Natural killer cell (primary cell): ENCODE measurements at places on chromosomes 6 and 20. TPM values are rescaled to one million over a fixed set of nuclear protein-coding genes. Genes with fewer than 3 reads are reported as not detected.

The SLC17A4 gene
- not detected for total RNA-seq

The TPBG gene
- 0.33 TPM for total RNA-seq

The SGK2 gene
- total RNA-seq, result 0.48 TPM

The DEFB128 gene
- not detected for total RNA-seq

The CCN5 gene
- total RNA-seq, result not detected

The KCNS1 gene
- total RNA-seq, result not detected

The TFAP2C gene
- total RNA-seq, result not detected

The BEND6 gene
- total RNA-seq, result not detected

The GGTLC1 gene
- total RNA-seq, result not detected

The VNN1 gene
- not detected for total RNA-seq

- no peak for DNase-seq
Measured at GRCh38 chr6:79469376-79470246, 67.6 kb downstream of the LCA5 start.

DNA sequence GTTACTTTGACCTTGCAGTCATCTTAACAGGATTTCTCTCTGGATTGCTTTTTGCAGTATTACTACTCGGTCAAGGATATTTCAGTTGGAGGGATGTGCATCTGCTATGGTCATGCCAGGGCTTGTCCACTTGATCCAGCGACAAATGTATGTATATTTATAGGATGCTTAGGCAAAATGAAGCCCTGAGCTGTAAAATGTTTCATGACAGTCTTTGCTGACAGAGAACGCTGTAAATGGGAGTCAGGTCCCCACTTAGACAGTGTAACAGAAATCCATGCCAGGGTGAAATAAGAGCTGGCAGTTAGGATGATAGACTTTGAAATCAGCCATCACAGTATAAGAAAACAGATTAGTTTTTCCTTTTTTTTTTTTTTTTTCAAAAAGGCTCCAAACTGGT is 264.0 kb downstream of the LAMA2 start:
- DNase-seq, result no peak

GRCh38 chr20:59118855-59119254 is 44.8 kb upstream of the ZNF831 start:
- DNase-seq, result no peak

DNA sequence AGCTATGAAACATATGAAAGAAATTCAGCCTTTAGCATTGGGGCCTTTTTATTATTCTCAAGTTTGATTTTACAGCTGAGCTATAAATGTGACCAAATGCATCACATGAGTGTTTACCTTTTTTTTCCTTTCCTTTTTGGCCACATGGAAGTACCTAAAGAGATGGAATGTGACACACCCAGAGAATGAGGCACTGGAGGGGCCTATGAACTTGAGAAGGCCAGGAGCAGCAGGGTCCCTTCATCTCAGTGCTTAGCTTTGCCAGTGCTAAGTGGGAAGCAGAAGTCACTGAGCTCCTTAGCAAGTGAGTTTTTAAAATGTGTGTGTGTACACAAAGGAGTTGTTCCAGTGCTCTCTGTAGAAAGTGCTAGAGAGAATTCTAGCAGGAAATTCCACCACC is 44.7 kb downstream of the RREB1 start:
- no peak for DNase-seq

GRCh38 chr6:142444881-142445301 is 143.1 kb downstream of the ADGRG6 start:
- no peak for DNase-seq

DNA sequence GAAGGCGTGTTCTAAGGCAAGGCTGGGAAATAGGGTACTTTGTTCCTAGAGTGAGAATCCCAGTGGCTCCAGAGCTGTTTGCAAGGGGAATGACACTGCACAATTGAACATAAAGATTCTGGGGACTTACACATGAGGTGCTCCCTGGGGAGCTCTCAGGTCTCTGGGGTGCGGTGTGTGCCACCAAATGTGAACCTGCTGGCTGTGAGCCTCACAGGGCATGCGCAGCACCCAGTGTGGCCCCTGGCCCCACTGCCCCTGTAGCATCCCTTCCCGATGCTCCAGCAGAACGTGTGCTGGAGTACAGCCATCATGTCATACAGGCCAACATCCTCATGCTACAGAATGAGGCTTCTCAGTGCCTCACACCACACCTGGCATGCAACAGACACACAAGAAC is 68.2 kb downstream of the TOX2 start:
- DNase-seq, result no peak

DNA sequence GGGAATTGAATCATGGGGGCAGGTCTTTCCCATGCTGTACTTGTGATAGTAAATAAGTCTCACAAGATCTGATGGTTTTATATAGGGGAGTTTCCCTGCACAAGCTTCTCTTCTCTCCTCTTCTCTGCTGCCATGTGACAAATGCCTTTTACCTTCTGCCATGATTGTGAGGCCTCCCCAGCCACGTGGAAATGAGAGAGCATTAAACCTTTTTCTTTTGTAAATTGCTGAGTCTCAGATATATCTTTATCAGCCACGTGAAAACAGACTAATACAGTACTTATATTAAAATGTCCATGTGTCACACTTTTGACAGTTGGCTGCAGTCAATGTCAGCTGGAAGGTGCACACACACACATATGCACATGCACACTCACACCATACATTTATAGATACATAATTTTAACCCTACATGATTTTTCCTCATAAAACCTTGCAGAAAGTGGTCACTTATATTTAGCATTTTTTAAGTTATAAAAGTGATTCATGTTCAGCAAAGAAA is 128.9 kb downstream of the OTOR start:
- DNase-seq, result no peak

DNA sequence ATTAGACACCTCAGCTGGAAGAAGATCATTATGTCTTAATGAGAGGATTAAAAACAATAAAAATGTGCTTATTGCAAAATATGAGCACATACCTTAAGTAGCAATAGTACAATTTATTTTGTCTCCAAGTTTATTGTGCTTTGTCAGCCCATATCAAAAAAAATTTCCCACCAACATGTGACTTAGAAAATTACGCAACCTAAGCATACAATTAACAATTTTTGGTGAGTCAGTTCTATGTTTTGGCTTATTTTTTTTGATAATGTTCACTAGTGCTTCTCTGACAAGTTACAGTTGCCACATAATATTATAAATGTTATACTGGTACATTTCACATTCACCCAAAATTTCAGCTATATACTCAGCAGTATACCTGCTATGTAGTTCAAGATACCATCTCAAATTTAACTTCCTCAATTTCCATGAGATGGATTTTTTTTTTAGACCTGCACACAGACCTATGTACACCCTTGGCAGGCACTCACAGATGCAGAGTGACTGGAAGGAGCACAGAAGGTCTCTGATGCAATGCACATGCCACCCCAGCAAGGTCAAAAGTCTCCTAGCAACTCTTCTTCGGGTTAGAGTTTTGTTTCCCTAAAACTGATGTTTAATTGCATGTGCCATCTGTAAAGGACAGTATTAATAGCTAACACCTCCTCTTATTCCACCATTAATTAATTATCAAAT is 112.4 kb downstream of the PRKN start:
- DNase-seq, result no peak

GRCh38 chr6:156729248-156729647 is 47.9 kb upstream of the ARID1B start:
- no peak for DNase-seq

DNA sequence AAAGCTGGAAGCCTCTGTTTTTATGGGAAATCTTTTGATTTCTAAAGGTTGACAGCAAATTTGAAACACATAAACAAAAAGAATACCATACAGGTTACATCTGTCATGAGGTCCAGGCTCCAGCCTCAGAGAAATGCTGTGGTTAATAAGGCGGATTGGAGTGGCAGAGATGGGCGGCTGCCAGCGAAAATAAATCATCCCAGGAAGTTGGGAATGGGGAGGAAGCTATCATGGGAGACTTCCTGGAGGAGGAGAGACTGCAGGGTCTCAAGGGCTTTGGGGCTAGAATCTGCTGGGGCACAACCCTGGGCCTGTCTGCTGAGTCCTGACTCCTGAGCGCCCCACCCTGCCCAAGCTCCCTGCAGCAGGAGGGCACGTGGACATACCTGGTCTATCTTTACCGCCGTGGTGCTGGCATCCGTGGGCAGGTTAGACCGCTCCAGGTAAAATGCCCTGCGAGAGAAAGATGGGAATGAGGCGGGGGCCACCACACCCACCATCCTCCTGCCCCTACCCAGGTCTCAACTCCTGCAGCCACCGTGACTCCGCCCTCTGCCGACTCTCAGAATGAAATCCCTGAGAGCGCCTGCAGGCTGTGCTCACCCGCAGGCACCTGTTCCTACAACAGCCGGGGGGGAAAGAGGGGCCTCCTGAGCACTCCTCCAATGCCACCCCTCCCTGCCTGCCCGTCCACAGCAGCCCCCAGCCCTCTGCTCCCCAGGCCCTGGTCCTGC is 197.3 kb downstream of the PREX1 start:
- no peak for DNase-seq

GRCh38 chr6:119966484-119966883 is 616.9 kb upstream of the MAN1A1 start:
- DNase-seq, result peak; percentile 3

GRCh38 chr6:34959224-34959623 is 70.2 kb downstream of the ANKS1A start:
- no peak for DNase-seq

- DNase-seq, result no peak
Measured at GRCh38 chr6:112690497-112691202, 343.5 kb downstream of the RFPL4B start.

DNA sequence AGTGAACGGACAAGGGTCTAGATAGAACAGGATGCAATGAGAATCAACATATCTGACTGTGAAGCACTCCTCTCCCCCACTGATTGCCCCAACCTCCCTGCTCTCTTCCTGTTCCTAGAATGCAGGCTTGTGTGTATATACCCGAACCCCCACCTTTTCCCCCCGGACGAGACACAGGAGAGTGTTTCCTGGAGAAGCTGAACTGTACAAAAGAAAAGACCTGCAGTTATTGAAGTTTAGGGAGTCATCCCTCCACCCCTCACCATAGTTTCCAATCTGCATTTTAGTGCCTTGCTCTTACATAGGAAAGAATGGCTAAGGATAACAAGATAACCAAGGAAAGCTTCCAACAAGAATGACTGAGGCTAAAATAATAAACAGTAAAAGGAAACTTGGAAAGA is 55.5 kb upstream of the PDE10A start:
- no peak for DNase-seq

GRCh38 chr6:27145731-27146455 is 101.6 kb upstream of the PRSS16 start:
- DNase-seq, result peak; percentile 58

- DNase-seq, result no peak
Measured at GRCh38 chr6:11625302-11625701, 87.8 kb downstream of the TMEM170B start.

DNA sequence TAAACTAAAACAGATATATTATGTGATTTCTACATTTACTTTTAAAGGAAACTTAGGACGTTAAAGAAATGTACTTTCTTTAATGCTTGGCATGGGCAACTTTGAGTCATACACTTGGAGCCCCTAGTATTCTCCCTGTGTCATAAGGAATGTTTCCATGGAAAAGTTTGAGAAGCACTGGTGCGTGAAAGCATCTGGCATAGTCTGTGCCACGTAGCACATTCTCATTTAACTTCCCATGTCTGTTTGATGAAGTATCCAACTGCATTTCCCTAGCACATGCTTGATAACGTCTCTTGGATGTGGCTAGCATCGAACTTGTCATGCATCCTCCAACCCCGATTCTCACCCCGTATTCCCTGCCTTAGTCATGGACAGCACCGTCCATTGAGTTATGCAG is 172.0 kb downstream of the TBC1D7 start:
- no peak for DNase-seq
